WTC11 (cell line): ENCODE measurements at places on chromosomes 4 and X.

- no peak for DNase-seq
These were observed 10.3 kb upstream of the SMIM14 start for GRCh38 chr4:39648827-39649558.

GRCh38 chr4:109592367-109592766 is 32.3 kb downstream of the MCUB start:
- DNase-seq = no peak

GRCh38 chr4:114249561-114249960 is 270.1 kb upstream of the ARSJ start:
- DNase-seq = no peak

- DNase-seq = no peak
These were observed 14.8 kb downstream of the ZNF280C start for GRCh38 chrX:130253916-130254315.

DNA sequence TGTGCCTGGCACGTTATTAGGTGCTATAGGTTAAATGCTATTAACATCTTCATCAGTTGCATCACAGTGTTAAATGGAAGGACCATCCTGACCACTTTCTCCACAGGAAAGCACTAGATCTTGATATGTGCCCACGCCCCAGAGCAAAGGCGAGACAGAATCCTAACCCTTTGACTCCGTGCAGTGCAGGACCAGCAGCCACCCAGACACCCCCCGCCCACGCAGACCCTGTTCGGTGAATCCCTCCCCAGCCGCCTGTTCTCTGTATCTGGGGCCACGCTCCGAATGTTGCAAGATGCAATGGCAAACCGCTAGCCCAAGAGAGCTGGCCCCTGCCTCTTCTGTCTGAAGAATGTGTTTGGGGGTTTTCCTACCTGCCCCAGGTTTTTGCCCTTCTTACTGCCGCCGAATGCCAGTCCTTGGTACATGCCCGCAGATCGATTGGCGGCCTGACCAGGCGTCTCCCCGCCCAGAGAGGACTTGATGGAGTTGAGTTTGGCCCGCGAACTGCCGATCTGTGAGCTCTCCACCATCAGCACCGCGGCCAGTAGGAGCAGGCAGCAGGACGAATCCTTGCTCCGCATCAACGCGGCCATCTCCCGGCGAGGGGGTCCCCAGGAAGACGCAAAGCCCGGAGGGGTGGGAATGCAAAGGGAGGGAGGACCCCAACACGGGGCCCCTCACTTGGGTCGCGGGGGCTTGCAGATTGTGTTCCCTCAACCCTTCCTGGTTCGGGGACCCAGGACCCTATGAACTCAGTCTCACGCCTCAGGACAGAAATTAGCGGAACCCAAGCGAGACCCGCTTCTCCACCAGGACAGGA is 906 bp downstream of the DKK2 start:
- peak; percentile 49 for DNase-seq

- DNase-seq = peak; percentile 29
These were observed 26.9 kb downstream of the SOX3 start for GRCh38 chrX:140477987-140478386.

DNA sequence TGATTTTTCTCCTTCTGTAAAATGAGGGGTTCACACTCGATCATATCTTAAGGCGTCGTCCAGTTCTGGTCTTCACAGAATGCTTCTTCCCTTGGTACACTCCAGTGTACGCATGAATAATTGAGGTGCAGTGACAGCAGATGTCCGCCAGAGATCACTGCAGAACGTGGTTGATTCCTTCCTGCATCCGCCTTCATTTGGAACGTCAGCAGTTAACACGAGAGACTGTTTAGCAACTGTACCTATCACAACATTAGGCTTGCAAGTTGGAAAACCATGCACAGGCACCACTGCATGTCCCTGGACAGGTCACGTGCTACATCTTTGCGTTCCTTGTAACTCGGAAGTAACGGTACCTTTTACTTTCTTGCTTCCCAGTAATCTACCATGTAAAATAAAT is 66.0 kb upstream of the GEMIN8 start:
- peak; percentile 41 for DNase-seq

GRCh38 chrX:26586570-26586969 is 370.6 kb downstream of the MAGEB5 start:
- DNase-seq = no peak

- no peak for DNase-seq
These were observed 1114.5 kb upstream of the LCORL start for GRCh38 chr4:19135895-19136633.

DNA sequence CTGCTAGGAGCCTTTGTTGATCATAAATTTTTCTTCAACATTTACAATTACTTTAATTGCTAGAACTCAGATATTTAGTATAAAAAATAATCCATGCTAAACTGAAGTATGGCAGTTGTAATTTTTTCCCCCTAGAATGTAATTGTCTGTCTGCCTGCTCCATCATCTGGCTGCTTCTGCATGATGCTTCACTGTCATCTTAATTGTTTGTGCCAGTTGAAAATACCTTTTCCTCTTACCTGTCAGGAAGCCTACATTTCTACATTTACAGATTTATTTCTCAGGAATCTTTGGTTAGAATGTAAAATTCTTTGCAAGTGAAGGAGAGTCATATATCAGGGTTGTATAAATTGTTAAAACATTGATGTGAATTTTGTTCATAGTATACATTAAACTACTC is 348.6 kb downstream of the GRXCR1 start:
- DNase-seq = no peak

DNA sequence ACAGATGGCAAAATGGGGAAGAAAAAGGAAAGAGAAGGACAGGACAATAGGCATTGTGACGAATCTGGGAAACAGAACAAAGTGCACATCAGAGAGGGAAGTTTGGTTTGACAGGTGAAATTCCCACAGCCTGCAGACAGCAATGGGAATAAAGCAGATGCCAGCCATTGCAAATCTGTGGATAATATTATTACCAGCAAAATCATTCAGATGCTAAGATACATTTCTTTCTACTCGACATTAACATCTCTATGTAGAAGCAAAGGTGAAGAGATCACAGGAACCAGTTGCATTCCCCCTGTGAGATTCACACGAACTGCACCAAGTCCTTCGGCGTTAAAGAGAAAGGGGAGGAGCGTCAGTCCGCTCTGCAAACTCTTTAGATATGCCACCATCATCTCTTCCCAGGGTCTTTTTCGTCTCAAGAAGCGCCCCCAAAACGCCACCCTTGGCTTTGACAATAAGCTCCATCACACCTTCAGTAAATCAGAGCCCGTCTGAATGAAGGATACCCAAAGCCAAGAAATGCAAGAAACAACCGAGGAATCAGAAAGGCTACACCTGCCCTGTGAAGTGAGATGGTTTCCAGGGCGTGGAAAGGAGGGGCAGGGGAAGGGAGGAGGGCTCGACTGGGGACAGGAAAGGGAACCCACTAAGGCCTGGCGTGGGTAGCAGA is 1.9 kb downstream of the NEUROG2 start:
- DNase-seq = no peak

DNA sequence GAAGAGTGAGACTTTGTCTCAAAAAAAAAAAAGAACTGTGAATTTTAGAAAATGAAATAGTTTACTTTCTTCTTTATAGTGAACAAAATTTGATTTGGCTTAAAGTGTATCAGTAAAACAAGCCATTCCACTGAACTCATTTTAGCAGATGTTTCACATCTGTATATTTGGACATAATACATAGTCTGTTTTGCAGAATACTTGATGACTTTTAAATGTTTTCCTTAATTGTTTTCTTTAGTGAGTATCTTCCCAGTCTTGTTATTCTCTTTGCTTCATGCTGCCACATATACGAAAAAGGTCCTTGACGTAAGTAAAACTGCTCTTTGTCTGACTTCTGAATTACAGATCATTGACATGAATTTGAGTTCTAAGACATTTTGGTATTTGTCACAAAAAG is 8.3 kb downstream of the TMEM33 start:
- no peak for DNase-seq

DNA sequence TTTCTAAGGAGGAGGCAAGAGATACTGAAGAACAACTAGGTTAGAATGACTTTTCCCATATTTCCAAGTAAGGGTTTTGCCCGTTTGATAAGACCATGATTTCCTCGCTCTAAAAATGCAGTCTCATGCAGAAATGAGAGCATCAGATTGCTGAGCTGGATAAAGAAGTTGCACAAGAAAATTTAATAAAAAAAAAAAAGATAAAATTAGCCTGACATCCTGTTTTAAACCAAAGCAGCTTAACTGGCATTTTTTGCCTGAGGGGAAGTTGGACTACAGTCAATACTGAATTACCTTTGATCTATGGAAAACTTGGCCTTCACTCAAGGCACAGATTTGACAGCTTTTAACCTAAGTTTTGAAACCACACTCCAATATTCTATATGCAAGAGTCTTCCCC is 208.4 kb downstream of the GASK1B start:
- DNase-seq = no peak
